ENCODE measurements at places on chromosomes 2 and 18.

DNA sequence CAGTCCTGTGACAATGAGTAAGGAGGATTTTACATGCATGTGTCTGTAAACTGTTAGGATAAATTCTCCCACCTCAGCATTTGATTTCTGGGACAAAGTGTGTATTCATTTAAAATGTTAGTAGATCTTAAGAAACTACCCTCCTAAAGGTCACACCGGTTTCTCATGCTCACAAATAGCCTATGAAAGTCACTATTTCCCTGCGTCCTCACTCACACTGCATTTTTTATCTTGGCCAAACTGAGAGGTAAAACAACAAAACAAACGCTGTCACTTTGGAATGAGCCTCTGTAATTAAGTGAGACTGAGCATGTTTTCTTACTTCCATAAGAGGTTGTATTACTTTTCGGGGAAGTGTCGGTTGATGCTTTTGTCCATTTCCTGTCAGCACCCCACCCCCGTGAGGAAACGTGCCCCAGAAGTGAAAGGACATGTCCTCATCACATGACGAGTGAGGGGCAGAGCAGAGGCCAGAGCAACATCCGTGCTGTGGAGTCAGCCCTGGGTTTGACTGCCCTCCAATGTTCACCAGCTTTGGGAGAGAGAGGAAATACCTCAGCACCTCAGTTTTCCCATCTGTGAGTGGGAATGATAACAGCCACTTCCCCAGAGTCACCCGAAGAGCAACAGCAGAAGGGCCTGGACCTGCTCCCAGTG is 3.1 kb downstream of the GYPC start:
- peak; percentile 54 for DNase-seq

- DNase-seq: no peak
Observed at GRCh38 chr2:101199251-101199791, 48.1 kb upstream of the TBC1D8 start.

- DNase-seq: no peak
Observed at GRCh38 chr2:68404893-68405799, 40.1 kb downstream of the PLEK start.

DNA sequence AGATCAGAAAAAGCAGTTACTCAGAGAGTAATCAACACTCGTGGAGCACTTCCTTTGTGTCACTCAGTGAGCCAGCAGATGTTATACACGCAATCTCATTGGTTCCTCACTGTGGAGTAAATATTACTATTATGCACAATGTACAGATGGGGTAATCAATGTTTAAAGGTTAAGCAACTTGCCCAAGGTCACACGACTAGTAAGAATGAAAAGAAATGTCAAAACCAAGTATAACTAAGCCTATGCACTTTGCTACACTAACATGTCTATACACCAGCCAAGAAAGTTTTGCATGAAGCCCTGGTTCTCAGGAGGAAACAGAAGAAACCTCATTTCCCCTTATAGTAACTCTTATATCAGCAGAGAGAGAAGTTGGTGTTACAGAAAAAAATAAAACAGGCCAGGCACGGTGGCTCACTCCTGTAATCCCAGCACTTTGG is 5.4 kb downstream of the METTL21A start:
- DNase-seq: peak; percentile 21

- DNase-seq: no peak
Observed at GRCh38 chr2:114543236-114543766, 100.9 kb downstream of the DPP10 start.

DNA sequence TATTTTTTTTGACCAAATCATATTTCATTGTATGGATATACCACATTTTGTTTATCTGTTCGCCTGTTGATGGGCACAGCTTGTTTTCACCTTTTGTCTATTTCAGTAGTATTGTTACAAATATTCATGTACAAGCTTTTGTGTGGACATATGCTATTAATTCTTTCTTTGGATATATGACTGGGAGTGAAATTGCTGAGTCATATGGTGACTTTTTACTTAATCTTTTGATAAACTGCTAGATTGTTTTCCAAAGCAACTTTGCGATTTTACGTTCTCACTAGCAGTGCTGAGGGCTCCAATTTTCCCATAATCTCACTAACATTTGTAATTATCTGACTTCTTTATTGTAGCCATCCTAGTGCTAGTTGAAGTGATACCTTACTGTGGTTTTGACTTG is 112.4 kb downstream of the CD8B2 start:
- no peak for DNase-seq

DNA sequence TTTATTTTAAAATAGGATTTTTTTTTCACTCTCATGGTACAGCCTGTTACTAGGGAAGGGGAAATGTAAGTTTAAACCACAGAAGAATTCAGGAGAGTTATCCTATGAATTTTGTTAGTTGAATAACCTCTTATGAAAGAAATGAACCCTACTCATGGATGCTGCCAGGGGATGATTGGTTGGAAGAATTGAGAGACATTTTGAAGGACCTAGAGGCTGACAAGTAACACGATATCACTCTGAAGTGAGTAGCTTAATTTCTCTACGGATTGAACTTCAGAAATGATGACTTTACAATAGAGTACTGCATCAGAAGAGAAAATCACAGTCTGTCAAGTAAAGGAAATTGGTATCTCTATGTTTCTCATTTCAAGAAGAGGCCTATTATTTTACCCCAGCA is 1346.2 kb downstream of the SUCLG1 start:
- no peak for DNase-seq

- no peak for DNase-seq
Observed at GRCh38 chr2:197620133-197620532, 55.3 kb downstream of the RFTN2 start.

DNA sequence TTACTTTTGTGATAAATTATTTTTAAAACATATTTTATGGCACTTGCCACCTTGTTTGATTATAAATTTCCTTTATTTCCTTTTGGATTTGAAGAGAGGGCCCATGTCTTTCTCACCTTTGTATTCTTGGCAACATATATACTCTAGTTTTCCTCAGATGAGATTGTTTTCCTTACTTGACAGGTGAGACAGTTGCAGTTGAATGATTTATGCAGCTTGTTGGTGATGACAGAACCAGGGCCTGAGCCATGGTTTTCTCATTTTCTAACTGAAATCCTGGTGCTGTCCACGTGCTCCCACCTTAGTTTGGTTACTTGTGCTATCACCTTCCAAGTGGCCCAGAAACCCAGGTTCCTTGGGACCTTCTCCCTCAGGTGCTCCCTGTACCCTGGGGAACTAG is 58.2 kb downstream of the TTC39C start:
- no peak for DNase-seq

- no peak for DNase-seq
Observed at GRCh38 chr2:162277381-162277780, 34.1 kb upstream of the FAP start.

DNA sequence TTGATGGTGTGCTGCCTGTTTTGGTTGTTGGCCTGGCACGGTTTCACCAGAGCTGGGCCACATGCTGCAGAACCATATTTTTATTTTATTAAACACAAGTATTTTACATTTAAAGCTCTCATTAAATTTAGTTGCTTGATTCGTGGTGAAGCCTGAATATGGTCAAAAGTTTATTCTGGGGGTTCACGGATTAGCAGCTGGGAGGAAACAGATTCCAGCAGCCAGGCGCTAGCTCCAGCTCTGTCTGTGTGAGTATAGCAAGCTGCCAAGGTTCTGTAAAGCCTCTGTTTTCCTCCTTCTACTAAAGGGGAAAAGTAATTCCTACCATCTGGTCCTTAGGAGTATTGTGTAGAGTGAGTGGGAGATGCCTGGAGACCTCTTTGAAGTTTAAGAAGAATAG is 22.5 kb downstream of the GATA6 start:
- DNase-seq: no peak

GRCh38 chr2:108893277-108893676 is 95.7 kb downstream of the EDAR start:
- DNase-seq: no peak

- no peak for DNase-seq
Observed at GRCh38 chr2:25323042-25323514, 18.6 kb downstream of the DNMT3A start.

DNA sequence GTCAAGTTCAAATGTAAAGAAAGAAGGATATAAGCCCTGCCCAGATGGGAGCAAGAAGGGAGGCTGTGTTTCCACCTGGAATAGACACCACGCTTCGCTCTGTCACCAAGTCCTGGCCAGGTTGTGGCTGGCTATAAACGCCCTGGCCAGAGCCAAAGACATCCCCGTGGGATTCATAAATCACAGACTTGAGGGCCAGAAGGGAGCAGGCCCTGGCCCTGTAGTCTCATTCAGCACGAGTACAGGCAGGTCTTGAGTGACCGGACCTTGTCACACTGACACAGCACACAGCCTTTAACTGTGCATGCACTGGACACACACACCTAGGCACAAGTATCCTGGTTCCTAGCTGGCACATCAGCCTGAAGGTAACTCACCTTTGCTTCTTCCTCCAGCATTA is 94.5 kb upstream of the MGAT4A start:
- DNase-seq: no peak

- peak; percentile 55 for DNase-seq
Observed at GRCh38 chr2:197777823-197778407, 7.2 kb downstream of the BOLL start.

GRCh38 chr18:32319084-32319483 is 129.2 kb downstream of the MEP1B start:
- no peak for DNase-seq

GRCh38 chr18:10379522-10379921 is 74.9 kb upstream of the APCDD1 start:
- DNase-seq: no peak

DNA sequence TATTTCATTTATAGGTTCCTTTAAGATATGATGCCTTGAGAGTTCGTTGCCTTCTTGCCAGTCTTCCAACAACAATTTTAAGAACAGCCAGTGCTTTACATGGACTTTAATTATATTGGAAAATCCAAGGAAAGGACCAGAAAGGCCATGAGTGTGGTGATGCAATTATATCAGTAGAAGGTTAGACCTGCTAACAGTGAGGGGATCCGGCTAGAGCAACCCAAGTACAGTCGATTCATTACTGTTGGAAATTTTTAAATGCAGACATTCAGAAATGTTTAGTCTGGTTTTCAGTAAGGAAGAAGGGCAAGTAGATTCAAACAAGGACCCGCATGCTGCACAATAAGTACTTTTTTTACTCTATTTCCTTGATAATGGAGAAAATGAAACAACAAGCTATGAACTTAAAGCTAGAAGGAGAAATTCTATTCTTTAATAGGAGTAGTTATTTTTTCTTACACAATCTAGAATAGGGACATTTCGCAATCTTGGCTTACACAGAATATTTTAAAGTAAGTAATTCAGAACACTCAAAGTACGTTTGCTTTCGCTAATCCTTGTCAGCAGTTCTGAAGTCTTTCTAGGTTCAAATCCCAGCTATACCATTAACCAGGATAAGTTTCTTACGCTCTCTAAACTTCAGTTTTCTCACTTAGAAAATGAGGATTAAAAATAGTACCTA is 405.5 kb downstream of the MEIS1 start:
- DNase-seq: no peak

DNA sequence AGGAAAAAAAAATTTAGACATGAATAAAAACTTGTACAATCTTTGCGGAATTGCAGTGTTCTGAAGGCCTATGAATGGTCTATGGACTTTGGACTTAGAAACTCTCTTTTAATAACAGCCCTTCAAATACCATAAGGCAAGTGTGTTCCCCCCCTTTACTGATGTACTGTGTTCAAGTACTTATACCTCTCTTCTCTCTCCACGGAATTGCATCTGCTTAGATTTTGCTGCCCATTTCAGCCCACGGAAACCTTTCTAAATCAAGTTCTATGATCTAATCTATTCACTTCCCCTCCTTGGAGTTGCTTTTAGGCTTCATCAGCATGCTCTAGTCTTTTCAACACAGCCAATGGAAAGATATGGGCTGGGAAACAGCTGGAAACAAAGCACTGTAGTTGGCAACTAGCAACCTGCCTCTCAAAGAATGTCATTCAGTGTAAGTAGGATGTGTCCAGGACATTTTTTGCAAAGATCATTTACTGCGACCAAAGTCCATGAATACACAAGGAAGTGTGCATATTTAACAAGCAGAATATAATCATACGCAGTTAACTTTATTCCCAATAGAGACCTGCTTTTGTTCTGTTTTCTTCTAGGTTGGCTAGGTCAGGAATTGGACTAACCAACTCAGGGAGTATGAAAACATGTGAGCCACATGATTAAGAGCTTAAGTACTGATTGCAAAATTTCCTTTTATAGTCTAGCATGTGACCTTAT is 58.0 kb downstream of the SLC40A1 start:
- peak; percentile 82 for DNase-seq

DNA sequence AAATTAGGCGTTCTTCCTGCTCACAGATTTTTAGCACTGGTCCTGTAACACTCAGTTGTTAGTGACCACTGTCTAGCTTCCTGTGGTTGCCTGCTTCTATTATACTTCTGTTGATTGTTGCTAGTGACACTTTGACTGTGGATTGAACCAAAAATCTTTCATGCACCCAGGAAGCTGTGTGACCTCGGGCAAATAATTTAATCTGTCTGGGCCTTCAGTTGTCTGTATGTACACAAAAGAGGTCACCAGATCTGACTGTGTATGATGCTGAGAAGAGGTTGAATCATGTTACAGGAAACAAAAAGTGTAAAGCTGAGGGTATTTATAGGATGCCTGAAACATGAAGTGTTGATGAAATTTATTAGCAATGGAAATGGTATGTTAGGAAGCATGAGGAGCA is 12.7 kb downstream of the ICOS start:
- no peak for DNase-seq

GRCh38 chr18:75066021-75066880 is 142.7 kb downstream of the PTGR3 start:
- DNase-seq: no peak

GRCh38 chr18:34083910-34084535 is 140.7 kb downstream of the NOL4 start:
- no peak for DNase-seq

All from stomach (tissue), 19 donors.